Omental fat pad (tissue), 4 donors: ENCODE measurements at places on chromosomes 12 and 14. TPM values are rescaled to one million over a fixed set of nuclear protein-coding genes. Genes with fewer than 3 reads are reported as not detected.

Gene CRIP1
- total RNA-seq, result 88.6 TPM

Gene KCNK10
- total RNA-seq, result not detected

Gene SLC25A21
- total RNA-seq, result not detected

DNA sequence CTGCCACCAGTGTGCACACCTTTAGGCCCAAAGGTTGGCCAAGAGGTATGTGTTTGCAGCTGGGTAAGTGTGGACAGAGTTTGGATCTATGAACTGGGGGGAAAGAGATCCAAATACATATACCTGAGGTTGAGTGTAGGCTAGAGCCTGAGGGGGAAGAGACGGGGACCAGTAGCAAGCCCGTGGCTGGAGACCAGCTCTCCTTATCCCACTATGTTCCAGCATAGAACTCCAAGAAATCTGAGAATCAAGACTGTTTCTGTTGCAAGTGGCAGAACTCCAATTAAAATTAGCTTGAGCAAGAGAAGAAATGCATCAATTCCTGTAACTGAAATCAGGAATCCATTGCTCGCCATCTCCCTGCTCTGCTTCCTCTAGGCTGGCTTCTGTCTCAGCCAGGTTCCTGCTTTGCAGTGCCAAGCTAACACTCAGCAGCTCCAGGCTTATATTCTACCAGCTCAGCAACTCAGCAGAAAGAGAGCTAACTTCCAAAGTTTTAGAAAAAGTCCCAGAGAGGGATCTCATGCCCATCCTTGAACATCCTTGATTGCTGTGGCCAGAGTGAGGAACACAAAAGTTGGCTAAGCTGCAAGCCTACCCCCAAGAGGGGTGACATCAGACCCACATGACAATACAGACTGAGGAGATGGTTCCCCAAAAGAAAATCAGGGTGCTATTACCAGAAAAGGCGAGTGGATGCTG is 1.5 kb upstream of the PCK2 start:
- no peak for DNase-seq

DNA sequence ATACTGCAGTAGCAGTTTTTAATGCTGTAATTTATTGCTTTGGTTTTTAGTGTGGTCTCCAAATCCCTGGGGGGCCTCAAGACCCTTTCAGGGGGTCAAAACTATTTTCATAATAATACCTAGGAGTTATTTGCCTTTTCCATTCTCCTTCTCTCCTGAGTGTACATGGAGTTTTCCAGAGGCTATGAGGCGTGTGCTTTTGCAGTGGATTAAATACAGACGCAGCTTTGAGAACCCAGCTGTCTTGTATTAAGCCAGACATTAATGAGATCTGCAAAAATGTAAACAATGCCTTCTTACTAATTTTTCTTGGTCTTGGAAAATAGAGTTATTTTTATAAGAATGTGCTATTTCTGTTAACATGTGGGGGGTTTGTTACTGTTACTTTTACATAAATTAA is 68.6 kb downstream of the SLC25A47 start:
- no peak for DNase-seq

GRCh38 chr14:75531256-75531655 is 9.0 kb downstream of the BATF start:
- DNase-seq, result no peak

DNA sequence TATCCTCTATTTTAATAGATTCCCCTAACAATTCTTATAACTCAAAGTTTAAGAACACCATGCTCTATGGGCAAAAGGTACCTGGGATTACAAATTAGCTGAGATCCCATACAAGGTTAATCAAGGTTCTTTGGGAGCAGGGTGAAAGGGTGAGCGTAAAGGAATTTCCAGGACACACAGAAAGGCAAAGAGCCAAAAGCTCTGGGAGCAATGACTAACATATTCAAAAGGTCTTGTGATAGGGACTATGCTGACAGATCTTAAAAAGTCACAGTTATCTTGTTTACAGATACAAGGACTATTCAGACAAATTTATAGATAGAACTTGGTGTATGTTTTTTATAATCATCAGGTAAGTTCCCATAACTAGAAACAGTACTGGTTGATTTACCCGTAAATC is 19.5 kb upstream of the PPFIBP1 start:
- DNase-seq, result no peak
